ENCODE measurements at places on chromosomes 2 and 18.

- no peak for DNase-seq
Measured at GRCh38 chr18:4734903-4735302, 279.8 kb upstream of the DLGAP1 start.

GRCh38 chr2:191148791-191149190 is 2.0 kb downstream of the STAT4 start:
- DNase-seq = no peak

- DNase-seq = no peak
Measured at GRCh38 chr2:240390091-240391073, 45.1 kb upstream of the GPC1 start.

DNA sequence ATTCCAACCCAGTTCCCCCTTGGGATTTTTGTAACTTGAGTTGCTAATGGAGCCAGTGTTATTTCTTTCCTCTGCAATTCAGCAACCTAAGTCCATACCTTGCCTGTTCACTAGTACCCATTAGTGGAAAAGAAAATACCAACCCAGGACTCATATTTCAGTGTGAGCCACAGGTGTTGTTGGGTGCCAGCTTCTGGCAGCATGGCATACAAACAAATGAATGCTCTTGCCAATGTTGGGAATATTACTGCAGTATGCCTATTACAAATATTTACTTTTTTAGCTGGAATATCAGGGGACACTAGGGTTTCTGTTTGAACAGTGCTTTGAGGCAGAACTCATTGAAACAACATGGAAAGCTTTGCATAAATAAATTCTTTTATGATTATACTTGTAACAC is 130.2 kb downstream of the NCKAP5 start:
- DNase-seq = no peak

DNA sequence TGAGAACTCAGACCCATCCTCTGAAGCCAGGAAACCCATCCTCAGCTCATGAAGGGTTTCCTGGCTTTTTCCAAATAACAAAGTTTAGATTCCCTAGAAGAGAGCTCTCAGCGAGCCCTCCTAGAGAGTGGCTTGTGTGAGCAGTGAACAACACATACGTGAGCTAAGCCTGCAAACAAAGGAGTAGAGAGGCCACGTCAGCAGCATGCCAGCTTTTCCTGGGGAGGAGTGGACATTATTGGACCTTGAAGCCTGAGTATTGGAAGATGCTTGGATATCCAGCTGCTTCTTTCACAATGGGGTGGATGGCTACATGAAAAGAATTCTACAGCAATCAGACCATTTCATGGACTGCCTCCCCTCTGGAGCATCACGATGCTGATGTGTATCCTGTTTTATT is 21.1 kb downstream of the KIF5C start:
- no peak for DNase-seq

GRCh38 chr2:60715561-60715960 is 40.5 kb upstream of the PAPOLG start:
- DNase-seq = no peak

DNA sequence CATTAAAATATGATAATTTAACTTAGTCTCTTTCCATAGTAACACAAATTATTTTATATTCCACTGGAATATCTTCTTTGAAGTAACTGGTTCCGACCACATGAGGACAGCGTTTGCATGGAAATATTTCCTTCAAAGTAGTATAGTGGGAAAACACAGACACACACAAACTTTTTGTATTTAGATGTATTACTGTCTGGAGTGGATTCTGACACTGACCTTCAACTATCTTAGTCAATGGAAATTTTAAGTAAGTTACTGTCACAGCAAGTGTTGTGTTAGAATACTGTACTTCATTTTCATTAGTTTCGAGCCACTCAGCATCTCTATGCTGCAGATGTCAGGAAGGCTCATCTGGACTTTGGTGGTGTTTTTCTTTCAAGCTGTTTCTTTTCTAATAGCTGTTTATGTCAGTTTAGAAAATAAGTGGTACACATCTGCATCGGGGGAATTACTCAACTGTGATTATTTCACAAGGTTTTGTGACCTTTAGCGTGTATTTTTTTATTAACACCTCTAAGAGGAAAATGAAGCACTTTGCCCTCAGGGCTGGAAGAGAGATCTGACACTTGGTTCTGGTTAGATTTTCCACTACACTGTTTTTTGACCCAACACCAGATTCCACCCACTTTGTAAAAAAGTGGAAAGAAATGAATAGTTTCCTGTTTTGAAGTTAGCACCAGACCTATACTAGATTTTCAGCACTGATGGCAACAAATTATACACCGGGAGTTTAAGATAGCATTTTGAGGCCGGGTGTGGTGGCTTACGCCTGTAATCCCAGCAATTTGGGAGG is 18.9 kb upstream of the THOC1 start:
- no peak for DNase-seq

DNA sequence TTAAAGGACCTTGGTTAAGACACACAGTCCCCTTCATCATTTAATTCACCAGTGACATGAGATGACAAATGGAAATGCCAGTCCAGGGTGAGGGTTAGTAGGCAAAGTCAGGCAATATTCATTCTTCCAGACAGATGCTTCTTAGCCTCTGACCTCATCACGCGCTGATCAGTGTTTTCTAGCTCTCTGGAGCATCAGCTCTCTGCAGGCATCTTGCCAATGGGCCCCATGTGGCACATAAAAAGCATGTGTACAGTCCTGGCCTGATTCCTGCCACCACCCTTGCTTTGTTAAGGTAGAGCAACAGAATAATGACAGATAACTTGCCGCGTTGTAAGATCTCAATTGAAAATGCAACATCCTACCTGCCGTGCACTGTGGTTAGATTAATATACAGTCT is 20.3 kb upstream of the NPAS2 start:
- no peak for DNase-seq

- DNase-seq = no peak
Measured at GRCh38 chr2:198499539-198499938, 695.1 kb downstream of the PLCL1 start.

GRCh38 chr2:124286089-124286783 is 261.1 kb downstream of the CNTNAP5 start:
- DNase-seq = no peak

GRCh38 chr2:226838722-226839121 is 2.9 kb downstream of the RHBDD1 start:
- no peak for DNase-seq

GRCh38 chr2:67108231-67108630 is 288.9 kb upstream of the ETAA1 start:
- DNase-seq = peak; percentile 76
